ENCODE measurements at places on chromosomes 3 and 15.

DNA sequence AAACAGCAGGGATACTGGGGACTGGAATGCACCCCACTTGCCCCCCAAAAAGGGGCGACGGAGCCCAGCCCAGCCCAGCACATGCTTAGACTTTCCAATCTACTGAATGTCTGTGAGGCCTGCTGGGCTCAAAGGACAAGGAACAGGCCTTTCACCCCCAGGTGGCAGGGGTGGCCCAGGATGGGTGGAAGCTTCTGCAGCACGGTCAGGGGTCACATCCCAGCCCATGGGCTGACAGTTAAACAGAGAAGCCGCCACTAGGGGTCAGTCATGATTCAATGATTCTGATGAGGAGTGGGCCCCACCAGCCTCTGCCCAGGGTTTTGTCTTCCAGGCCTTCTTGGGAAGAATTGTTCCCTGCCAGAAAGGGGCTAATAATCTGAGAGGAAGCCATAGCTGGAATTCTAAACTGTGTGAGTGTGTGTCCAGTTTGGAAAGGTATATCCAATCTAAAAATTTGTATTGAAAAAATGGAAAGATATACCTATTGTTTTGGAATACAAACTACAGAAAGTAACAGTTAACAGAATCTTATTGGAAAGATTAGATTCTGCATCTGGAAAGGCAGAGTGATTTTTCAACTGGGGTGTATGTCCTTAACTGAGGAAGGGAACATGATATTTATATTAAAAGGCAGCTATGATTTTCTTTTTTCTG is 2.2 kb downstream of the CHRNB4 start:
- DNase-seq, result peak; percentile 83

DNA sequence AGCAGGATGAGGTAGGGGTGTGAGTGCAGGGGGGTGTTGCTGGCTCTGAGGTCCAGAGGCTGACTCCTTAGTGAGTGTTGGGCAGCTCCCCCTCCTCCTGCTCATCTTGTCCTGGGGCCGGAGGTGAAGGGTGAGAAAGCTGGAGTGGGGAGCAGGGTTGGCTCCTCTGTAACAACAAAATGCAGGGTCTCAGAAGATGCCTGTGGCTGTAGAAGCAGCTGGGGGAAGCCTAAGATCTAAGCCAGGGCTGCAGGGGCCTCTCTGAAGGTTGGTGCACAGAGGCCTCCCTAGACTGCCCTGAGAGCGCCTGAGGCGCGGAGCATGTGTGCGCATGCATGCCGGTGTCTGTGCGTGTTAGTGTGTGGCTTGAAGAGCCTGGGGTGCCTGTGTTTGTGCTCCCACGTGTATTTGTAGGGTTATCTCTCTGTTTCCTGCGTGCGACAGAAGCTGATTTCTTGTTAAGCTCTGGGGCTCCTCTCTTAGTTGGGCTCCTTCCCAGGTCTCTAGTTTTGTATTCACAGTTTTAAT is 5.3 kb upstream of the HDAC11 start:
- DNase-seq, result no peak

GRCh38 chr3:114539525-114539924 is 245.7 kb downstream of the TIGIT start:
- DNase-seq, result no peak

DNA sequence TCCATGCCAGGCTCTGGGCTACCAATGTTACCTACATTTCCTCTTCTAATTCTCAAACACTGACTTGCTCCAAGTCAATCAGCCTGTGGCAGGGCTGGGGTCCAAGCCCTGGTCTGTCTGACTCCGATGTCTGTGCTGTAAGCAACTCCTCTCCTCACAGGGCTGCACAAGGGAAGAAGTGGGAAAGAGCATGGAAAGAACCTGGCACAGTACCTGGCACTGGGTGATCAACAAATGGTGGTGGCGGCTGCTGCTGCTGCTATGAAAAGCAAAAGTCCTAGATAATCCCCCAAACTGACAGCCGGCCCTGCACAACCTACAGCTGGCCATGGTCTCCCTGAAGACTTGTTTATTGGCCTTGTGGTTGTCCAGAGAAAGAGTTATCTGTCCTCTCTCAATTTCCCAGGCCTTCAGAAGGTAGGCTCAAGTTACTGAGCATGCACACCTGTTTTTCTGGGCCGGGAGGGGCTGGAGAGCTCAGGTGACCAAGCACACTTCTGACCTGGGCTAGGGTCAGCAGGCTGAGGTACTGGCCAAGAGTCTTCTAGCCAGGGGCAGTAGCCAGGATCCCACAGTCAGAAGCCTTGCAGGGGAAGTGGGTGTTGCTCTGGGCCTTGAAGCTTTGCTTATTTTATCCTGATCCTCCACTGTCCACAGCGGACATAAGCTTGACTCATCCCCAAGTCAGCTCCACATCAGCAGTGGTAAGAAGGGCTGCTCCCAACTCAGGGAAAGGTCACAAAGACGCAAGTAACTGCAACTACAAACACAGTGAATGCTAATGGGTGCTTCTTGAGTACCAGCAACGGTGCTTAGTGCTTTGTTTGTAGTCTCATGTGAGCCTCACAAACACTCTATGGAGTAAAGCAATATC is 35.3 kb upstream of the KY start:
- DNase-seq, result peak; percentile 50

GRCh38 chr3:114362815-114363214 is 69.0 kb downstream of the TIGIT start:
- no peak for DNase-seq

DNA sequence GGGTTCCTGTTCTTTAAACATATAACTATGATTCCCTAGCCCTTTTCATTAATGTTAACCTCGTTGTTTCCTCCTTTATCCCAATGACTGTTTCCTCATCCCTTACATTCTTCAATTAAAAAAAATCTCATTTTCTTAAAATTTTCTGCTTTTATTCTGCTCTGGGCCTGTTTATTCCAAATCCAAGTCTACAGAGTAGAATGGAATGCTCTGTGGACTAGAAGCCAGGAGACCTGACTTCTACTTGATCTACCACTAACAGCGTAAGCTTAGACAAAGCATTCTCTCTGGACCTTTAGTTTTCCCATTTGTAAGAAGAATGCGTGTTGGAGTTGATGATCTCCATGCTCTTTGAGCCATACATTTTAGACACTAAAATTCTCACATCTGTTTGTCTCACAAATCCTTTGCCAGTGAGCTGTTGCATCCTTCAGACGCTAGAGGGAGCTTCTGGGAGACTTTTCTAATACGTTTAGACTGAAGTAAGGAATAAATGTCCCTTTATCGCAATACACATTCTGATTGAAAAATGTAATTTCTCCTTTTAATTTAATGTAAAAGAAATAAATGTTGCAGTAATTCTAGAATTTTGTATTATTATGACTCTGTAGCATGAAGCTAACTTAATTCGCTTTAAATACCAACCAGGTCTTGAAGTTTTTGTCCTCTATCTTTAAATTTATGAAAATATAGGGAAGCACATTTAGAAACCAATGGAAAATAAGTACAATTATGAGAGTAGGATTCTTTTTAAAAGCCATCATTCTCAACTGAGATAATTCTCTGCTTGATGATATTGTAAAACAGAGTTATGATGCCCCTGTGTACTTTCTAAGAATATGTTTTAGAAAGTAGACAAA is 21.7 kb upstream of the GMNC start:
- DNase-seq, result peak; percentile 72
